ENCODE measurements at places on chromosomes 12 and 14.
A peak's percentile ranks its signal among the peaks of the same experiment; 100 is the strongest.

DNA sequence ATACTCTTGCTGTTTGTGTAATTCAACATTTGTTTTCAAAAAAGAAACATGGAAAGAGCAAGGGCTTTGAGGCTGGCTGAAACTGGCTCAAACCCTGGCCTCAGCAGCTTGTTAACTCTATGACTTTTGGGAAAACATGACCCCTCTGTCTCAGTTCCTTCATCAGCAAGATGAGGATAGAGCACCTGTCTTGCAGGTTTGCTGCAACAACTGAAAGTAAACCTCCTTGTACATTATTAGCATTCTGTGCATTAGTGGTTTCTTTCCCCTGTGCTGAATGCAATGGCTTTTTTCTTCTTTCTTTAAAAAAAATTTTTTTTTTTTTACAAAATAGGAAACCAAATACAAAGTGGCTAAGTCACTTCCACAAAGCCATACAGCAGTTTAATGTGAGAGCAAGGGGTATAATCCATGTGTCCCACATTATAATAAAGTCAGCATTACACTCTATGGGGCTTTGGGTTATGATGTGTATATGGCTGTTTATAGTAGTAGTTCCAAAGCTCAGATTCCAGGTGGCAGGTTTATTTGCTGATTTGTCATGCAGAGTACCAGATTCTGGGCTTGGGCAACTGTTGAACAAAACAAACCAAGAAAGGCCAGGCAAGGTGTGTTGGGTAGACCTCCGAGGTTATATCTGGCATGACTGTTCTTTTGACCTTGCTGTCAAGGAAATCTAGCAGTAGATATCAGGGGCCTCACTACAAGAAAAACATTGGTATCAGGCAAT is 194.5 kb upstream of the CNOT2 start:
- no peak for DNase-seq

DNA sequence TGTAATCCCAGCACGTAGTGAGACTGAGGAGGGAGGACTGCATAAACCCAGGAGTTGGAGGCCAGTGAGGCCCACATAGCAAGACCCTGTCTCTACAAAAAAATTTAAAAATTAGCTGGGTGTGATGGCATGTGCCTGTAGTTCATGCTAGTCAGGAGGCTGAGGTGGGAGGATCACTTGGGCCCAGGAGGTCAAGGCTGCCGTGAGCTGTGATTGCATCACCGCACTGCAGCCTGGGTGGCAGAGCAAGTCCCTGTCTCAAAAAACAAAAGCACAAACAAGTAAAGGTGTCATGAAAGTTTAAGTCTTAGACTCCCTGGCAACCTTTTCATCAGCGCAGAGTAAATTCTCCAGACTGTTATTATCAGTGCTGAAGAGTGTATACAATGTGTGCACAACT is 10.4 kb downstream of the TMEM30B start:
- no peak for DNase-seq

- no peak for DNase-seq
These were observed 131.0 kb downstream of the NCOR2 start for GRCh38 chr12:124436366-124436765.

GRCh38 chr12:7937833-7938506 is 2.0 kb upstream of the SLC2A3 start:
- peak; percentile 41 for DNase-seq

GRCh38 chr12:124397807-124398577 is 103.1 kb downstream of the RFLNA start:
- DNase-seq: peak; percentile 51

DNA sequence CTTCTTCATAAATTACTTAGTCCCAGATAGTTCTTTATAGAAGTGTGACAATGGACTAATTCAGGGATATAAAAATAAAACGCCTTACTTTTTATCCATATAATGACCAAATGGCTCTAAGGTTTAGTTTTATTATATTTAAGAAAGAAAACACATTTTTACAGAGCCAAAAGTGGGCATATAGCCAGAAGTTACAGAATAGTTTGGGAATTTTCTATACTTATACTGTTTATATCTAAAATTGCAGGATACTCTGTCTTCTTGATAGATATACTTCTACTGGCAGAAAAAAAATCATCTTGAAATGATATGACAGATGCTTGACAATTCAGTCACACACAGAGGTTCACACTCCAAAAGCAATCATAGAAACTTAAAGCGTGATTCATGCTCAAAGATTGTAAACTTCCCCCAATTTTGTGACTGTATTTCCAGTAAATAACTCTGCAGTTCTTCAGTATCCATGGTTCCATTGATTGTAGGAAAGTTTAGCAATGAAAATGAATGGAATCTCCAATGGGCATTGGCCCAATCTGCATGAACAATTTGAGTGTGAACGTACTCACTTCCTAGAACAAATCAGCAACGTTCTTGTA is 307.8 kb downstream of the NOVA1 start:
- no peak for DNase-seq

DNA sequence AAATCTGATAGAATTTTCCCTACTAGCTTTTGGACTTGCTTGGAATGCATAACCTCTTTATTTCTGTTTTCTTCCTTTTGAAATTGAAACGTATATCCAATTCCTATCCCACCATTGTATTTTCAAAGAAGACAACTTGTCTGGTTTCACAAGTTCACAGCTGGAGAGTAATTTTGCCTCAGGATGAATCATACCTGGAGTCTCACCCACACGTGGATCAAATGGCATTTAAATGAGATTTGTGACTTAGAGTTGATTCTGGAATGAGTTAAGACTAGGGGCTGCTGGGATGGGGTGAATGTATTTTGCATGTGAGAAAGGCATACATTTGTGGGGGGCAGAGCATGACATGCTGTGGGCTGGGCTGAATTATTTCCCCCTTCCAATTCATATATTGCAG is 516.5 kb upstream of the MGAT4C start:
- DNase-seq: no peak

DNA sequence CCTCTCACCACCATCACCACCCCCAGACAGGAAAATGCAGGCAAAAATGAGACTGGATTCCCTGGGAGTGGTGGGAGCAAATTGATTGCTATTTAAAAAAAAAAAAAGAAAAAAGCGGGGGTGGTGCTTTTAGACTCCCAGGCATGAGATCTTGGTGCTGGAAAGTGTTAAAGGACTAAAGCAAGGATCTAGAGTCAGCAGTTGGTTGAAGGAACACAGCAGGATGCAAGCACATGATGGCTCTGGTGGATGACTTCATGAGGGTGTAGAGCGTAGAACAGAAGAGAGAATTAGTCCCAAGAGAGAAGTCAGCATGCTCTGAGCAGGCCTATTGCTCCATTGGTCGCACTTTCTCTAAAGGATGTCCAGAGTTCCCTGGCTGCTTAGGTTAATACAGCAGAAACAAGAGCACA is 183.8 kb upstream of the HMGA2 start:
- DNase-seq: no peak

DNA sequence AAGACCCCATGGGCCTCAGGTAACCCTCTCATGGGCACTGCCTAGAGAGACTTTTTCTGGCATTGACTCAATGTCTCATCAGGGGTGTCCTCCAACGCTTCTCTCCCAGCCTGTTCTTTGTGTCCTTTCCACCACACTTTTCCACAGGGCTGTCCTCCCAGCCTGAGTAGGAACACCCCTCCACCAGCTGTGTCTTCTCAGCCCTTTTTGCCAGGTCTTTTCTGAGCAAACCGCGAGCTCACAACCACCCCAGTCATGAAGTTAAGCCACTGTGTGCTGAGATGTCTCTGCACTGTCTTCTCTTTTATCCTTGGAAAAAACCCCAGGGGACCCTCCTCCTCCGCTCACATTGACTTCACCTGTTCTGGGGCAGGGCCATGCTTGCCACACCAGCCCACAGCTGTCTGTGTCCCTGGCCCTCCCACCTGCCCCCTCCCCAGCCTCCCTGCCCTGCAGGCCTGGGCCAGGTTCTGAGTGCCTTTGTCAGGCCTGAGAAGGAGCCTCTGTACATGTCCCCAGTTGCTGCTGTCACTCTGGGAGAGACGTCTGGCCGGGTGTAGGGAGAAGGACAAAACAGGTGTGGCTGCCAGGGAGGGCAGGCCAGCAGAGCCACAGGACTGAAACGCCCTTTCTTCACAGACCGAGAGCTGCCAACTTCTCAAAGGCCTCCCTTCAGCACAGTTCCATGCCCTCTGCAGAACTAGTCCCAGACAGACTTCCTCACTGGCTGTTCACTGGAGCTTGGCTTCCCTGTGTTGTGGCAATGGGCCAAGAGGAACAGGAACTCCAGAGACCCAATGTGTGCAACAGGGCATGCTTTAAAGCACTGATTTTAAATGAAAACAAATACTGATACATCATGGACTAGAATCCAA is 50.5 kb upstream of the PNMA1 start:
- no peak for DNase-seq

- DNase-seq: no peak
These were observed 40.6 kb upstream of the FKBP4 start for GRCh38 chr12:2754208-2754607.

DNA sequence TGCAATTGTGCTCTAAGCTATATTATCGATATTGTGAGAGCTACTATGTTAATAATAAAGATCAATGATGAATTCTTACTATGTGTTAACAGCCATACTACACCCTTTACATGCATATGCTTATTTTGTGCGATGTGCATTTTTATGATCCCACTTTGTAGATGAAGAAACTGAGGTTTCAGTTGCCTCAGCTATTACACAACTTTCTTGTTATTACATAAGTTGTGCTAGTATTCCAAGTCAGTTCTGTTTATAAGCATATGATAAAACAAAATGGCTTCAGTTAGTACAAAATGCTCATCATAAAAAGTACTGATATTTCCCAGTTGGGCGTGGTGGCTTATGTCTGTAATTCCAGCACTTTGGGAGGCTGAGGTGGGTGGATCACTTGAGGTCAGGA is 471.5 kb upstream of the DCN start:
- DNase-seq: no peak

DNA sequence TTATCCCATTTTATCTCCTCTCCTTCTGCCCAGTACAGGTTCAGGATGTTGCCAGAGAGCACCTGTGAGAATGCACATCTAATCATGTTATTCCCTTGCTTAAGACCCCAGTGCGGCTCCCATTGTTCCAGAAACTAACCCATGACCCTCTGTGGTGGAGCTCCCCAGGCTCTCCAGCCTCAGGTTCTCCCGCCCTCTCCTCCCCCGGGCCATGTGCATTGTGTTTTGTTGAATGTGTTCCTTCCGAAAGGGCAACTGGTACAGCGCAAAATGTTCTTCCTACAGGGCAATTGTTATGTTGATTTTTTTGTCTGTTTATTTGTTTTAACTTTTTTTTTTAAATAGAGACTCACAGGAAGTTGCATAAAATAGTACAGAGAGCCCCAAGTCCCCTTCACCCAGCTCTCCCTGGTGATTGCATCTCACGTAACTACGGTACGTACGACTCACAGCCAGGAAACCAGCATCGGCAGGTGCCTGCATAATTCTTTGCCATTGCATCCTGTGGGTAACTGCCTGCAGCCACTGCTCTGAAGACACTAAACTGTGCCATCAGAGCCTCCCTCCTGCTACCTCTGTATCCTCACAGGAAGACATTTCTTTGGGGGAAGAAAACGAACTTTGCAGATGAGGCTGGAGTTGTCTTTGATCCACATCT is 31.2 kb downstream of the TMEM132C start:
- no peak for DNase-seq

DNA sequence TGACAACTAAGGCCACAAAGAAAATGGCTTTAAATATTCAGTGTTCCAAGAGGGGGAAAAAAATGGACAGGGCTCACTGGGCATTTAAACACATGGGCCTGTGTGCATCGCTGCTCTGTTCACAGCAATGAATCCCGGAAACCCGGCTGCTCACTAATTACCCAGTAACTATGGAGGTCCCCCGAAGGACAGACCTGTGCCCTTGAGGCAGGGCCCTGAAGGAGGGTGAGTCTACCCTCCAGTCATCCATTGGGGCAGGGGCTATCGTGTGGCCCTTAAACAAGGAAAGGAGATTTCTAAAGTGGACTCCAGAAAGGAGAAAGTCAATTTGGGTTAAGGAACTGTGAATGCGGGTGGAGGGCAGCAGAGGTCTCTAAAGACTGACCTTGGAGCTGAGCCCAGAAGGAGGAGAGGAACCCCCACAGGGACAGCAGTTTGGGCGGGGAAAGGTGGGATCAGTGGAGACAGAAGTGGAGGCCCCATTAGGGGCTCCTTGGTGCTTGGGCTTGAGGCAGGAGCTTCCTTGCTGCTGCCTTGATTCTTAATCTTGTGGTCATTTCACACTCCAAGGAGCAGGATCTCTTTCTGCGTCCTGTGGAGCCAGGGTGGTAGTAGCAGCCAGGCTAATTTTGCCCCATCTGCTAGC is 1.4 kb upstream of the CLMN start:
- no peak for DNase-seq

DNA sequence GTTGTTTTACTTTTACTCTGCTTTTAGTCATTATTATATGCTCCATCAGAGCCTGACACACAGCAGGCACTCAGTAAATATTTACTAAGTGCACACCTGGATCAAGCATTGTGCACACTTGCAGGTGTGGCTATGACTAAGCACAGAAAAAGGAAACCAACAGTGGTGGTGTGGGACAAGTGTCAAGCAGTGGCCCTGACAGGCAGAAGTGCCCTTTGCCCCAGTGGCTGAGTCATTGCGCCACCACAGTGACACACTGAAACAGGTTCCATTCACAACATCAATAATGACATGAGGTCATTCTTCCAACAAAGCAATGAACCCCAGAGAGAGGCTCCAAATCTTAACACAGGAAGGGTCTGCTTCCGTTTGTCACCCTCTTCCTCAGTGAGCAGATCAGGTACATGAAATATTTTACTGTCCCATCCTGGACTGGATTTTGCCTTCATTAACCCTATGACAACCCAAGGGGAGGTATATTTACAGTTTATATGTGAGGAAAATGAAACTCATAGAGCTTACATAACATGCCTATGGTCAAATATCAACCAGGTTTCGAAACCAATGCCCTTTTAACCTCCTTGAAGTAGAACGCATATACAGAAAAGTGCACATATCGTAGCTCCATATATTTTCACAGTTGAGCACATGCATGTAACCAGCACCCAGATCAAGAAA is 82.6 kb upstream of the GTF2A1 start:
- no peak for DNase-seq

DNA sequence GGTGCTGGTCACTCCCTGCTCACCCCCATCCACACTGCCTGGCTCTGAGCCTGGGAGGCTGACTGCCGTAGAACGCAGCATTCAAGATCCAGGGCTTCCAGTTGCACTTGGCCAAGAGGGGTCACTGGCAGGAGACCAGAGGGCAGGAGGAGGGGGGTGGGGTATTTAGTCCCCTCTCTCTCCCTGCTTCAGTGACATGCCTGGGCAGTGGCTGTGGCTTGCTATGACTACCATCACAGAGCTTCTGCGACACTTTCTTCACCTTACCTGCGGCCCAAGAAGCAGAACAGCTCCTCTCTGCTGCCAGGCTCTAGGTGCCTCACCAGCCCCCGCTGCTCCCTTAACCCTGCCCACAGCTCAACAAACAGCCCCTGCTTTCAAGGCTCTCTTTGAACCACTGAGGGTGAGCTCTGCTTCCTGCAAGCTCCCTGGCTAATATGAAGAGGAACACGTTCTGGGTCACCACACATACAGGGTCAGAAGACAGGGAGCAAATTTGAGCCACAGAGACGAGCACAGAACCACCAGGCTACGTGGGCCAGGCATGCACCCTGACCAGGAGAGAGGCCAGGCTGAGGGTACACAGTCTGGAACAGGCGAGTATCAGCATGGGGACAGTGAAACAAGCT is 55.7 kb downstream of the ITPK1 start:
- no peak for DNase-seq

- no peak for DNase-seq
These were observed 11.1 kb downstream of the KRT75 start for GRCh38 chr12:52423035-52423434.

All from NCI-H1092 (cell line).